SK-MEL-5 (cell line): ENCODE measurements at places on chromosomes 2 and 18.

DNA sequence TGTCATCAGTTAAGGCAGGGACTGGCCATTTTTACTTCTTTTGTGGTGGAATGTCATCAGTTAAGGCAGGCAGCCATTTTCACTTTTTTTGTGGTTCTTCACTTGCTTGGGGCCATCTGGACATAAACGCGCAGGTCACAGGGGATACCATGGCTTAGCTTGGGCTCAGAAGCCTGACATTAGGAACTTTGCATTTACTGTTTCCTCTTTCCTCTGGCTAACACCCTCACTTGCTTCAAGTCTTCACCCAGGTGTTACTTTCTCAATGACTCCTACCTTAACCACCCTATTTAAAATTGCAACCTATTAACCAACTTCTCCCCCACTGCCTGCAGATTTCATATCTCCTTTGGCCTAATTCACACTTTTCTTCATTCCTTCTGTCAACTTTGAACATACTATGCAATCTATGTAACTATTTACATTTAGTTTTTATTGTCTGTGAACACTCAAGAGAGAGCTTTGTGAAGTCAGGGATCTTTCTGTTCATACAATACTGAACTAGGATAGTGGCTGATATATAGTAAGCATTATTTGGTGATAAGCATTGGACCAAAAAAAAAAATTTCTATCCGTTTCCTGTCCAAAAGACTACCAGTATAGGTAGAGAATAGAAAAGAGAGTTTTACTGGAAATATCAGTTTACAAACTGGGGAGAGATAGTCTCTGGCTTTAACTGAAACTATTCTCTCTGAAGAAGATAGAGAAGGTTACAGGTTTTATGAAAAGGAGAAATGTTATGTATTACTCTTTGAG is 600.1 kb upstream of the ZNF804A start:
- DNase-seq = no peak

- peak; percentile 52 for DNase-seq
Observed at GRCh38 chr18:12236934-12237832, 17.0 kb upstream of the CIDEA start.

DNA sequence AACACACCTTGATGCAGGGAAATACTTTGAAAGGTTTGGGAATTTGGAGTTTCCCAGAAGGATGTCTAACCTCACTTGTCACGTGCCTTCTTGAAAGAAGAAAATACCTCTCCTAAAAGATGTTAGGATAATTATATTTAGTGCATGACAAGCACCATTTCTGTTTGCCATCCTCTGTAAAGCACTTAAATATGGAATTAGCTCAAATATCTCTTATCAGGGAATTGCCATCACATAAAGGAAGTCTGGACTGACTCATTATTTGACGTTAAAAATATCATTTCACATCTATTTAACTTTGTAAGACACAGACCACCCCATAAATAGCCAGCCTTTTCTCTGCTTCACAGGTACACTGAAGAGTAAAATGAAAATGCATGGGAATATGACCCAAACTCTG is 140.1 kb downstream of the STK39 start:
- no peak for DNase-seq

DNA sequence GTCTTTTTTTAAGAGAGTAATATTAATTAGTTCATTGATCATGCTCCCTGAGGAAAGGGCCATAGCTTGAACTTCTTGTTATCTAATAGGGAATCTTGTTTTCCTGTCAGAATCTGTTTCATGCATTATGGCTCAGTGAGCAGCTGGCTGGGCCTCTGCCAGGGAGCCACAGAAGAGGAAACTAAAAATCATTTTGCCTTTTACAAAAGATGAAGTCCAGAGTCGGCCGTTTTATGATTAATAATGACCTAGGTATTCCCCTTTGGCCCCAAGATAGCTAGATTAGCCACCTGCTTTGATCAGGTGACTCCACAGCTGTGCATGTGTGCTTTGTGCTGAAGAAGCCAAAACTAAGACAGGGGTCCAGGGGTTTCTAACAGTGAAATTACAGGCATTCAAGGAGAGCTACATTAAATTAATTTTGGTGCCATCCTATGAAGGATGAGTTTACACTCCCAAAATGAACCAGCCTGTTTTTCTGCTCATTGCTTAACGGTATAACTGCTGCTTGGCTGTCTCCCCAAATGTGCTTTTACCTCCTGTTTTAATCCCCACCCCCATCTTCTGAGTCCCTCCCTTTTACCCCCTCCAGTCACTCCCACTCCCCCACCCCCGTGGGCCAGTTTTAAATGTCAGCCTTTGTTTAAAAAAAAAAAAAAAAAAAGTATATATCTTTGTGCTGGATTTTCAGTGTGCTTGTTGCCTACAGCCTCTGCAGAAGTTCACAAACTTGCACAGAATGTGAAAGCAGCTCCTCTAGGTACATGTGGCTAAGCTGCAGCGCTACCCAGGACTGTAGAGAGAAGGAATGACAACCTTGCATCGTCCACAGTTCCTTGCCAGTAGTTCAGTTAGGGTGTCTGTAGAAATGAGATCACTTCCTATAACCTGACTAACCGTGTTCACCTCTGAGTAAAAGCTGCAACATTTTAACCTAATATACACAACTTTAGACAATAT is 93.1 kb downstream of the CABLES1 start:
- no peak for DNase-seq
